ENCODE measurements at places on chromosomes 1 and 21.

DNA sequence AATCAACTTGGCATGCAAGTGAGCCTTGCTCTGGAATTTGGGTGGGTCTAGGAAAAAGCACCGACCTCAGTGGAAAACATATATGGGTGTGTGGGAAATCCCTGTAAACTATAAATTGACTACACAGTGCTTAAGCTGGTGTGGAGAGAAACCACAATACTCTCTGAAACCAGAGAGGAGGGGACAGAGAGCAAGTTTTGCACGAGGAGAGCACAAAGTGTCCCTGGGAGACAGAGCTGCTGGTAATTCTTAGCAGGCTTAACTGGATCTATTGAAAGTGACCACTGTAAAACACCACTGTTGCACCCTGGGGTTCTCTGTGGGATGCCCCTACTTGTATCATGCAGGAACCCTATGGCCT, 12.8 kb downstream of the KCNJ15 start:
- DNase-seq: no peak

DNA sequence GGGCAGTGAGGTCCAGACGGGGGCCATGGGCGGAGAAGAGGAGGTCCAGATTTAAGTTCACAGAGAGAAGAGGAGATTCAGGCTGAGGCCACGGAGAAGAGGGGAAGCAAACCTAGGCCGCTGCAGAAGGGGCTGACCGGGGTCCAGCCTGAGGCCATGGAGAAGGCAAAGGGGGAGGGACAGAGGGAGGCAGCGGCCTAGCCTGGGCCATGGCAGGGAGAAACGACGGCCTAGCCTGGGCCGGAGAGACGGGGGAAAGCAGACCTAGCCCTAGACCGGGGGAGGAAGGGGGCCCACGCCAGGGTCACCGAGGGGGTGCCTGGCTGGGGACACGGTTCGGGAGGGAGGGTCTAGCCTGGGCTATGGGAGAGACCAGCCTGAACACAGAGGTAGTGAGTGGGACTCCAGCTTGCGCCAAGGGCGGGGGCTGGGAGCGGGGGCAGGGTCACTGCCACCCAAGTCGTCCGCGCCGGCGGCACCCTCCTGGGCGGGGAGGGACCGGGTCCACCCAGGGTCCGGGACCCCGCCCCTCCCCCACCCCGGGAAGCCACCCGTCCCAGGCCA, 459 bp downstream of the CAPZB start:
- peak; percentile 76 for DNase-seq

DNA sequence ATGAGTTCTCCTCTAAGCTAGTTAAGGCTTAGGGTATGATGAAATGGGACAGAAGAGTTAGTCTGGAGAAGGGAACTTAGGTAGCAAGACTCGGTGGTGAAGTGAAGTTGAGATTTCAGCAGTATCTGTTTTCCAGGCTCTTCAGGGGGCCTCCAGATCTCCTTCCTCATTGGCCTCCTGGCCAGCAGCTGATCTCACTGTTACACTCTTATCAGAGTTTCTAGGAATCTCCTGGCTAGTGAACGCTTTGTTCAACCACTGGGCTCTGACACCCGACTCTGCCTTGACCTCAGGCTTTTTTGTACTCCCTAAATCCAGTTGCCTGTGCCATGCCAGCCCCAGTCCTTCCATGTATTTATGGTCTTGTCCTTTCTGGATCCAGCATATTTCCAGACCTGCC, 311.0 kb downstream of the ASTN1 start:
- DNase-seq: no peak

DNA sequence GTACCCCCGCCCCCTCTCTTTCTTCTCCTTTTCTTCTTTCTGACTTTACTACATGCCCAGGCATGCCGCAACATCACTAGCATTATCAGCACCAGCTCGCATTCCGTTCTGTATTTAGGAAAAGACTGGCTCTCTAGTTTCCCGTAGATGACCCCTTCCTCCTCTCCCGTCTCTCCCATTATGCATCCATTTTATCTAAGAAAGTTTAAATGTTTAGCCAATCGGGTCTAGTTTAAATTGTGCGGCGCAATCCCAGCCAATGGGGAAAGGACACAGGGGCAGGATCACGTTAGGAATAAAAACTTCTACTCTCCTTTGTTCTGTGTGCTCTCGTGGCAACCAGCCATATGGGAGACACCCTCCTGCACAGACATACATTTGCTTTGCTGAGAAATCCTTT, 2.3 kb upstream of the KRTAP10-7 start:
- no peak for DNase-seq

DNA sequence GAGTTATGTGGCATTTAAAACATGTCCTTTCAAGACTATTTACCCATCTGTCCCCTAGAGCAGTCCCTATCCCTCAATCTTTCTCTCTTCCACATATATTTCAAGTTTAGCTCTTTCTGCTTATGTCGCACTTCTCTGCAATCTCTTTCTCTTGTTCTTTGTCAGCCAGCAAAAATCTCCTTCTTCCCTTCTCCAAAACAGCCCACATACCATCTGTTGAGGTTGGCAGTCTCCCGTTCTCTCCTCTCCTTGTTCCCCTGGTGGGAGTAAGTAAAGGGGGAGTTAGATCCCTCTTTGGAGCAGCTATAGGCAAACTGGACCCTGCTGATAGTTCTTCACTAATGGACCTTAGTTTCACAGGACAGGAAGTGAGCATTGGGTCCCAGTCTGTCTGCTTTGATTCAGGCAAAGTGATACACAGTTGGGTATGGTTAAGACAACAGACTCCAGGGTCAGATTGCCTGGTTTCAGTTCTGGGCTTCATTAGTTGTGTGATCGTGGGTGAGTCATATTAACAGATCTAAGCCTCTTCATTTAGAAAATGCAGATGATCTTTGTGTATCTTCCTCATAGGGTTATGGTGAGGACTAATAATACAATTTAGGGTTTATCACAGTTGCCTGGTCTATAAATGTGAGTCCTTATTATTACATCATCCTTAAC, 19.7 kb downstream of the BRINP2 start:
- no peak for DNase-seq
